ENCODE measurements at places on chromosomes 6 and 20.

DNA sequence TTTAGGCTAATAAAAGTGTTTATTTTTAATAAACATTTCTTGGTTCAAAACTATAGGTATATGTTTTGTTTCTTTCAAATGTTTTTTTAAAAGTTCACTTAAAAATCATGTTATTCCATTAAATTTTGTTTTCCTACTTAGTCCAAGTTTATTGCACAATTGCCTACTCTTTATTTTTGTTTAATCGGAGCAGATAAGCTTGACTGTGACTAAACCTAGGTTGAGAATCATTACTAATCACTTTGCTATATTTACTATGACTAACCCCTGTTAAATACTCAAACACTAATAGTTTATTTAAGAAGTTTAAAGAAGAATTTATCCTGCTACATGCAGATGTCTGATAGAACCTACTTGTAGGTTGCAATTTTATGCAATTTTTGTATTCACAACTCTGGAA is 18.8 kb downstream of the MAP3K4 start:
- DNase-seq: no peak

DNA sequence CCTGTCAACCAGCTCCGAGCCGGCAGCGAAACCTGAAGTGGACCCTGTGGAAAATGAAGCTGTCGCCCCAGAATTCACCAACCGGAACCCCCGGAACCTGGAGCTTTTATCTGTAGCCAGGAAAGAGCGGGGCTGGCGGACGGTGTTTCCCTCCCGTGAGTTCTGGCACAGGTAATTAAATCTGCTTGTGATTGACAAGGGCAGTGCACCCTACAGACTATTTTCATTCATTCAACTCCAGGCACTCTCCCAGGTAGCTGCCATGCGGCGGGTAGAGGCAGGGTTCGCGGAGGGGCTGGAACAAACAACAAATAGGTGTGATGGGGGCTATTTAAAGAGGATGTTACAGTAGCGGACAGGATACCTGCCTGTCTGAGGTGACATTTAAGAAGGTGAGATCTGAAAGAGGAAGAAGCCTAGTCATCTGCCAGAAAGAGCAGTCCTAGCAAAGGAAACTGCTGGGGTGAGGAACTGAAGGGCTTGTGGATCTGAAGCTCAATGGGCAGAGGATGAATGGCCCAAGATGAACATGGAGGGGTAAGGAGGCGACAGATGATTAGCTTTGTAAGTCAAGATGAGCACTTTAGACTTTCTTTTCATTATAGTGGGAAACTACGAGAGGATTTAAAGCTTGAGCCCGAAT is 810 bp downstream of the MRPL18 start:
- DNase-seq: no peak

- no peak for DNase-seq
These were observed 1.1 kb upstream of the FAXC start for GRCh38 chr6:99350573-99350972.

DNA sequence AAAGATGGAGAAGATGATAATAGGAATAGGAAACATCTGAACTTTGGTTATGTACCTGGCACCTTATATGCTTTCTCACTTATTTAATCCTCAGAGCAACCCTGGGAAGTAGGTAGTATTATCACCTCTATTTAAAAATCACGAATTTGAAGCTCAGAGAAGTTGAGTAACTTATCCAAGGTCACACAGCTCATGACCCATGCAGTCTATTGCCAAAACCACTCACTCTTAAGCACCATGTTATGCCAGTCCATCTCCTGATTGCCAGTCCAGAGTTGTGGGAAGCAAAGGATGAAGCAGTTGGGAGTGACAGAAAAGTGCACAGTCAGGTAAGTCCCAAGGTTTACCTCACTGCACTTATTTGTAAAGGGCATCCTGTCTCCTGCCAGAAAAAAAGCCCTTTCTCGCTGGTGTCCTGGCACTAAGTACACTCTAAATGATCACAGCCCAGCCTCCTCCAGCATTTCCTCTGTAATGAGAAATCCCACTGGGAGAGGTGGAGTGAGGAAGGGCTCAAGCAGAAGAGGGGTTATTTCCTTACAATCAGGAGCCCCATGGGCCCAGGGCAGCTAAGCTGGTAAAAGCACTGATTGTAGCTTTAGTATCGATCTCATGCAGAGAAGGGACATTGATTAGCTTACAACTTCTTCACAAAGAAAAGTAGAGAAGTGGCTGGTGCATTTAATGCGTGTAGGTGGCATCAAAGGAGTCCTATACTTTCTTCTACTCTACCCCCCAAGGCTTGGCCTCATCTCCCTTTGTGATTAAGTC is 21.3 kb upstream of the SCGN start:
- no peak for DNase-seq

- no peak for DNase-seq
These were observed 10.3 kb downstream of the RSPO4 start for GRCh38 chr20:991850-992249.

DNA sequence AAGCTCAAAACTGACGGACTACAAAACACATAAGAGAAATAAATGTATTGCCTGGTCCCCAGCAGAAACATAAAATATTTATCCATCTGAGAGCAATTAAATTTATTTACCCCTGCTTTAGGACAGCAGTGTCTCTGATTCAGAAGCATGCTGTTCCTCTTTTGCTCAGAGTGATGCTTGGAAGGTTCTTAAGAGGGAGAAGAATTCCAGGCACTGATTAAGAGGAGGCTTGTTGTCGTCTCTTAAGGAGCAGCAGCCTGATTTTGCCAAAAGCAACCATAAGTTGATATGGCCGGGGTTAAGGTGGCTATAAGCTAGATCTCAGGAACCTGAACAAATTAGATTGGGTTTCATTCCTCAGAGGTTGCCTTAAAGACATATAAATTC is 25.8 kb downstream of the CAP2 start:
- no peak for DNase-seq

DNA sequence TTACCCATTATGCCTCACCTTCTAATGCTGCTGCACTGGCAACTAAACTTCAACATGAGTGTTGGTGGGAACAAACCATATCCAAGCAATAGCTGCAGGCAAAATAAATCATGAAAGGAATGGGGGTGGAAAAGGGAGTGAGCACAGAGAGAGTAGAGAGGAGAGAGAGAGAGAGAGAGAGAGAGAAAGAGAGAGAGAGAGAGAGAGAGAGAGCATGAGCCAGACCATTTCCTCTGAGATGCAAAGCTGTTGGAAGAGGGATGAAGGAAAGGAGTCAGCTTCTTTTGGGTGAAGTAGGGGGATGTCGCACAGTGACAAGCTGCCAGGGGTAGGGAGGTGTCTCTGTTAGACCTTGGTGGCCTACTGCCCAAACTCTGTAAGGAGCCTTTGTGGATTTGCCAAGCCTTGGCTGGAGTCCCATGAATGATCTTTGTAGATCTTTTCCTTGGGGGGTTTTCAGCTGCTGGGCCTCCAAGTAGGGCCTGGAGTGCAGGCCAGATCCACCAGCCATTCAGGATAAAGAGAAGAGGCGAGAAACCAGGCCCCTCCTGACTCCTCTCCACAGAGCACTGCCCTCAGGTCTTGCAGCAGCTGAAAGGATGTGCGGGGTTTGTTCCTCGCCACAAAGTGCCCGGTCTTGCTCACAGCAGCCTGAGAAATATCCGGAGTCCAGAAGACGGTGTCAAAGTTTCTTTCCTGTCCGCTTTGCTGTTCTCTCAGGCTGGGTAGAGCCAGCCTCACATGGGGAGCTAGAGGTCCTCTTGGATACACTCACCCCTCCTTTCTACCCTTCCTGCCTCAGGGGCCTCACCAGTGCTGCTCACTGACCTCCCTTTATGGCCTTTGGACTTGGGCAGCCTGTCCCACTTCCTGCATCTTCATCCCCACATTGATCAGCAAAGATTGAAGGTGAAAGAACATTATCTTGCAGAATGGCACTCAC is 17.8 kb downstream of the BTBD3 start:
- no peak for DNase-seq

DNA sequence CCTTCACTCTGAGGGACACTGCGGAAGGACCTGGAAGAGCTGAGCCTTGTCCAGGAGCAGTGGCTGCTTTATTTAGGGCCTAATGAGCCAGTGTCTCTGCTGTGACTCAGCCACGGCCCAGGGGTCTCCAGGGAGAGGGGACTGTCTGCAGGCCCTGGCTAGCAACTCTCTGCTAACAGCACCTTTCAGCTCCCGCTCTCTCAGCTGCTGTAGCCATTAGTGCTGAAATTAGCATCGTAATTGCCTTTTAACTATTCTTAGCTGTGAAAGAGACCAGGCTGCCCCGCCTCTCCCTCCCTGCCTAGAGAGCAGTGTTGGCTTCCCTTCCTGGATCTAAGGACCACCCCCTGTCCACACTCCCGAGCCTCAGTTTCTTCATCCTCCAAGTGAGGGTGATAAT is 53.1 kb upstream of the SLC32A1 start:
- no peak for DNase-seq

- no peak for DNase-seq
These were observed 33.1 kb downstream of the PTPN1 start for GRCh38 chr20:50543326-50543725.

GRCh38 chr6:53309059-53309900 is 39.5 kb downstream of the ELOVL5 start:
- no peak for DNase-seq

- no peak for DNase-seq
These were observed 217.0 kb downstream of the DLL1 start for GRCh38 chr6:170073846-170074245.

DNA sequence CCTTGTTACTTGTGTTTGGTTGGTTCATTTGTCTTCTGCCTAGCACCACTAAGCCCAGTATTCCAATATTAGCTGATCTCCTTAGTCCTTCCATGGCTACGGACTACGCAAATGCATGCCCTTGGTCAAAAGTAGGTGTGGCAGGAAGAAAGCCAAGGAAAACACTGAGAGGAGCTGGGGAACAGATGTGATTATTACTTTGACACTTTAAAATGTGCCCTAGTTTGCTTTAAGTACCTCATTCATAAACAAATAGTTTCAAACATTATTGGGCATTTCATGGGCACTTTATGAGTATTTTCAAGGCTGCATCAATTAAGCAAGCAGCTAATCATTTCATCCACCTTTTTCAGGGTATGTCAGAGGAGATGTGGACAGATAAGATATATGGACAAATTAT is 60.1 kb upstream of the HDDC2 start:
- DNase-seq: no peak

GRCh38 chr6:146498309-146498708 is 45.3 kb upstream of the RAB32 start:
- DNase-seq: no peak

All from right renal pelvis (tissue), 4 donors.